ENCODE measurements at places on chromosomes 2 and 18. TPM values are rescaled to one million over a fixed set of nuclear protein-coding genes. Genes with fewer than 3 reads are reported as not detected.

Gene FTCDNL1
- total RNA-seq, result 2.1 TPM

Gene CFAP221
- 26.3 TPM for total RNA-seq

Gene RPRM
- 0.26 TPM for total RNA-seq

Gene CCDC148
- 1.2 TPM for total RNA-seq

Gene STPG4
- total RNA-seq, result not detected

Gene NGEF
- not detected for total RNA-seq

Gene IL18RAP
- 4.9 TPM for total RNA-seq

Gene PSMA8
- not detected for total RNA-seq

Gene COL3A1
- total RNA-seq, result 188 TPM

DNA sequence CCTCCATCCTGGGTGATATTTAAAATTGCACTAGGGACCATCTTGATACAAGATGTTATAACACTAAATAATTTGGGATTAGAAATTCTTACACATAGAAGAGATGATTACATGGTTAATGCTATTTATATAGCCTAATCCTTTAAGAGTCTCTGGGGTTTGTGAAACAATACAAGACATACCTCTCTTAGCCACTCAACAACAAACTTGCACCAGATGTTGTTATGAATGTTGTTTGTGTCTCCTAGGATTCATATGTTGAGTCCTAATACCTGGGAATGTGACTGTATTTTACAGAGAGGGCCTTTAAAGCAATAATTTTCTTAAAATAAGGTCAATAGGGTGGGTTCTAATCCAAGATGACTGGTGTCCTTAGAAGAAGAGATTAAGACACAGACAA, 678.3 kb downstream of the NYAP2 start:
- no peak overlapping the region for H3K4me3 ChIP-seq
- H3K36me3 ChIP-seq, result no peaks in the 10 kb centered on the region
- H3K27me3 ChIP-seq, result no peaks in the 10 kb centered on the region
- no peak overlapping the region for H3K27ac ChIP-seq
- no peak for DNase-seq

DNA sequence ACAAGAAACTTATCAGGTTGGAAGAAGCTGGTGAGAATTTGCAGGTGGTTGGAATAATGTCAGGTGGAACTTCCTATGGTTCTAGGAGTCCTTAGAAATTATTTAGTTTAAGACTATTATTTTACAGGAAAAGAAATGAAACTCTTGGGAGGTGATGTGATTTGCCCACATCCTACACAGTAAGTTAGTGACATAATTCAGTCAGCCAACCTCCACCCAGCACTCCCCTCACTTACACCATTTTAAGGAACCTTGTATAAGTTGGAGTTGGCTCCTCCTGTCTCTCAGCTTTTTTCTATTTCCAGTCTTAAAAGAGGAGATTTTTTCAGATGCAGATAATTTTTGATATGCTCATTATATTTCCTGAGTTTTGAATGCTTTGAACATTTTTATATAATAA, 86.4 kb downstream of the SKA1 start:
- H3K27ac ChIP-seq, result no peak overlapping the region
- no peaks in the 10 kb centered on the region for H3K4me1 ChIP-seq
- DNase-seq, result no peak
- no peaks in the 10 kb centered on the region for H3K27me3 ChIP-seq

- DNase-seq, result no peak
- peaks cover 3% of the 10 kb centered on the region for H3K27me3 ChIP-seq
- H3K4me1 ChIP-seq, result no peaks in the 10 kb centered on the region
- H3K27ac ChIP-seq, result no peak overlapping the region
Measured at GRCh38 chr2:220674033-220674432, 898.1 kb downstream of the EPHA4 start.

DNA sequence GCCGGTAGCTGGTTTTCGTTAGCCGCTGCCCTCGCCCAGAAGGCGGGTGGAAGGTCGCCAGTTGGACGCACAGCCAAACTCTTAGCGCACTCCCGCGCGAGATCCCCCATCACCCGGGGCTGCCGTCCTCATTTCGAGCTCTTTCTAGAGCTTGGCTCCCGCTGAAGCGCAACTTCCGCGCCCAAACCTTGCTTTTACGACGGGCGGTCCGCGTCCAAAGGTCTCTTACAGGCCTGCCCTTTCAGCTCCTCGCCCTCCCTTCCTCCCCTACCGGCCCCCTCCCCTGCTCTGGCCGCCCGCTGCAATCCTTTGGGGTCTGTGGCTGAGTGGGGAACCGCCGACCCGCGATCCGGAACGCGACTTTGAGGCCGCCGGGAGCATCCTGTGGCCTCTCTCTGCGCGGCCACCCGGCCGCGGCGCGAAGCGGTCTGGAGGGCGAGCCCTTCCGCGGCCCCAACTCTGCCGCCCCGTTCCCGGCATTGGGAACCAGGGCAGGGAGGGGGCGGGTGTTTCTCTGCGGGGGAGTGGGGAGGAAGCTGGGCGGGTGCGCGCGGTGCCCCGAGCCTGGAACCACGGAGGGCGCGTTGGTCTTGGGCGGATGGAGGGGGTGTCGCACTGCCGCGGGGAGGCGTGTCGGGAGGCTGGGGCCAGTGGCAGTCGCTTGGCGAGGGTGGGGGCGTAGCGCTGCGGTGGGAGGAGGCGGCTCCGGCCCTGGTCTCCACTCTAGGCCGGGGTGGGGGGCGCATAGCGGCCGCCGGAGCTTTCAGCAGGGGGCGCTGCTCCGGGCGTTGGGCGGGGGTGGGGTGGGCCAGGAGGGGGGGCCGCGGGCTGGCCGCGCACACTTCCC, at the start of gene GDF7:
TSS of gene GDF7 (plus strand) at position 841 of the 847 bp plus-strand sequence. CDS start 96 bp downstream, outside the sequence.
- no peak within 1 kb of the TSS for H3K27ac ChIP-seq
- no peaks in the 10 kb centered on the region for H3K36me3 ChIP-seq

- no peak overlapping the region for H3K4me3 ChIP-seq
- no peaks in the 10 kb centered on the region for H3K4me1 ChIP-seq
- no peaks in the 10 kb centered on the region for H3K36me3 ChIP-seq
- H3K27me3 ChIP-seq, result no peaks in the 10 kb centered on the region
- no peak for DNase-seq
Measured at GRCh38 chr2:157946919-157947557, 70.9 kb upstream of the ACVR1 start.

- H3K4me3 ChIP-seq, result no peak overlapping the region
- no peaks in the 10 kb centered on the region for H3K36me3 ChIP-seq
- H3K27me3 ChIP-seq, result no peaks in the 10 kb centered on the region
- H3K27ac ChIP-seq, result no peak overlapping the region
- H3K4me1 ChIP-seq, result no peaks in the 10 kb centered on the region
Measured at GRCh38 chr2:164606557-164606956, 14.7 kb downstream of the GRB14 start.

GRCh38 chr2:226169751-226170581, 629.7 kb downstream of the IRS1 start:
- no peak overlapping the region for H3K4me3 ChIP-seq
- H3K27ac ChIP-seq, result no peak overlapping the region
- no peaks in the 10 kb centered on the region for H3K36me3 ChIP-seq
- no peak for DNase-seq

GRCh38 chr2:20174410-20174809, 50.5 kb downstream of the SDC1 start:
- H3K4me1 ChIP-seq, result peaks cover 10% of the 10 kb centered on the region
- no peaks in the 10 kb centered on the region for H3K27me3 ChIP-seq
- H3K4me3 ChIP-seq, result no peak overlapping the region
- no peak for DNase-seq

DNA sequence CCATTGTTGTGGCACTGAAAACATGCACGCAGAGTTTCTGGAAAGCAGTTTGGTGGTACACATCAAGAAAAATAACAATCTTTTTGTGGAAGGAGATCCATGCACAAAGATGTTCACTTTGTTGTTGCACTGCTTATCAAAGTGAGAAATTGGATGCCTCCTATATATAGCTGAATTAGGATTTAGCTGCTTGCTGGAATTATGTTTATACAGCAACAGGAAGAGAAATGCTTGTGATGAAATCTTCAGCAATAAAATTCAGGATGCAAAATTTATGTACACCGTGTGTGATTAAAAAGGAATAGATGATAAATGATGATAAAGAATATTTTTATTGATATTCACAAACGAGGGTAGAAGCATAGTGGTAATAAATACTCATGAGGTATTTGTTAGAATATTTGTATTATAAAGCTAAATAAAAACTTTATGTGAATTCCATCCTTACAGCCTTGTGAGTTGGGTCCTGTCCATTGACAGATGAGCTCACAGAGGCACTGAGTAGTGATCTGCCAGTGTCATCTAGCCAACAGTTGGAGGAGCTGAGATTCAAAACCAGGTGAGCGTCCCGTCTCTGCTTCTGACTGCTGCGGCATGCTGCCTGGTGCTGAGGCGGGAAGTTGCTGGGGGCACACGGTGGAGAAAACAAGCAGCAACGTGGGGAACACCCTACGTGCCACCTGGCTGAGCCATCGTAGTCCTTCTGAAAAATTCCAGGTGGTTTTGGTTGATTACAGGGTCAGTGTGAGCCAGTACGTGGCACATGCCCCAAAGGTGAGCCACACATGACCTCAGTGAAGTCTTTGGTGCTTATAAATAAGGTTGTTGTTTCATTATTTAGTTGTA, 80.2 kb downstream of the ASAP2 start:
- no peaks in the 10 kb centered on the region for H3K36me3 ChIP-seq
- DNase-seq, result no peak
- H3K27me3 ChIP-seq, result no peaks in the 10 kb centered on the region
- H3K4me1 ChIP-seq, result no peaks in the 10 kb centered on the region
- no peak overlapping the region for H3K4me3 ChIP-seq

DNA sequence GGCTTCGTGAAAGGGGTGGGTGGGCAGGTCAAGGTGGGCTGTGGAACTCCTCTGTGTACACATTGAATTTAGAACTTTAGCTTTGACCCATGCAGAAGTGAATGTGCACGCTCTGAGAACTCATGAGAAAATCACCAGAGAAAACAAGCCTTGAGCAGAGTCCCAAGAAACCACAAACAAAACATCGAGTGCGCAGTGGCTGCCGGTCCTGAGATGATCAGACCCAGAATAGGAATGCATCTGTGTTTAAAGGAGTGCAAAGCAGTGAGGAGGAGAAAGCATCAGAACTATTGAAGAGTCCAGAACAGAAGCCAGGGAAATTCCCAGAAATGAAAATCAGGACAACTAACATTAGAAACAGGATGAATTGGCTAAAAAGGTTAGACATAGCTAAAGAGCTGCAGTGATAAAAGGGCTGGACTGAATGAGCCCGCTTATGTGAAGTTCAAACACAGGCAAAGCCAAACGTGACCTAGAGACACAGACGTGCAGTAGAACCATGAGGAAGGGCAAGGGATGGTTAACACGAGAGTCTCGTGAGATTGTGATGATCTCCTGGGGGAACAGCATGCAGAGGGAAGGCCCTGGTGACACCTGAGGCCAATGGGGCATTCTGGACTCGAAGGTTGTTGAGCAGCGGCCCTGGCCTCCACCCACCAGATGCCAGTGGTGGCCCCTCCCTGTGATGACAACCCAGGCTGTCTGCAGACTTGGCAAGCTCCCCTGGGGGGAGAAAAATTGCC, 16.4 kb upstream of the TXNL4A start:
- no peaks in the 10 kb centered on the region for H3K36me3 ChIP-seq
- DNase-seq, result no peak
- no peak overlapping the region for H3K27ac ChIP-seq
- H3K27me3 ChIP-seq, result no peaks in the 10 kb centered on the region

- peaks cover 10% of the 10 kb centered on the region for H3K4me1 ChIP-seq
- no peak overlapping the region for H3K27ac ChIP-seq
- no peaks in the 10 kb centered on the region for H3K27me3 ChIP-seq
- no peak overlapping the region for H3K4me3 ChIP-seq
- H3K36me3 ChIP-seq, result no peaks in the 10 kb centered on the region
Measured at GRCh38 chr2:12488352-12489318, 228.1 kb upstream of the TRIB2 start.

GRCh38 chr18:48896875-48897511, 53.8 kb downstream of the SMAD7 start:
- H3K4me1 ChIP-seq, result peaks cover 14% of the 10 kb centered on the region
- H3K27me3 ChIP-seq, result no peaks in the 10 kb centered on the region
- peak; percentile 88 for DNase-seq
- no peaks in the 10 kb centered on the region for H3K36me3 ChIP-seq
- no peak overlapping the region for H3K4me3 ChIP-seq

GRCh38 chr2:45089554-45090261, 80.5 kb upstream of the SIX2 start:
- DNase-seq, result no peak
- H3K27me3 ChIP-seq, result no peaks in the 10 kb centered on the region
- H3K4me3 ChIP-seq, result no peak overlapping the region
- H3K4me1 ChIP-seq, result no peaks in the 10 kb centered on the region

- no peak overlapping the region for H3K27ac ChIP-seq
- no peaks in the 10 kb centered on the region for H3K27me3 ChIP-seq
- no peaks in the 10 kb centered on the region for H3K4me1 ChIP-seq
- DNase-seq, result no peak
- H3K36me3 ChIP-seq, result no peaks in the 10 kb centered on the region
- no peak overlapping the region for H3K4me3 ChIP-seq
Measured at GRCh38 chr2:192073878-192074277, 120.9 kb downstream of the TMEFF2 start.

DNA sequence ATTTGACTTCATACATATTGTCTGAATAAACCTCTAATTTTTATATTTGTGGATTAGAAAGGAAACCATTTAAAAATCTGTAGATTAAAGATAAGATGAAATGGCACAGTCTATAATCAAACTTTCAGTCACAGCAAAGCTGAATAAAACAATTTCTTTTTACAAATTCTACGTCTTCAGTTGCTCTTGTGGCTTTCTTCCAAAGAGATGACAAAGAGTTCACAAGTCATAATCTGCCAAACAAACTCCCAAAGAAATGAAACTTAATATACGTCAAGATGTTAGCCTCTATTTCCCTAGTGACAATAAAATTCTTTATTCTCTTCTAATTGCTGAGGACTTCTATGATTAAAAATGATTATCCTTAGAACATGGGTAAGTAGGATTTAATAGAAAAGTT, 66.3 kb downstream of the FIGN start:
- no peak overlapping the region for H3K4me3 ChIP-seq
- no peaks in the 10 kb centered on the region for H3K36me3 ChIP-seq
- DNase-seq, result no peak
- no peaks in the 10 kb centered on the region for H3K27me3 ChIP-seq
- H3K4me1 ChIP-seq, result no peaks in the 10 kb centered on the region
- H3K27ac ChIP-seq, result no peak overlapping the region

- no peaks in the 10 kb centered on the region for H3K27me3 ChIP-seq
- no peaks in the 10 kb centered on the region for H3K36me3 ChIP-seq
- H3K27ac ChIP-seq, result no peak overlapping the region
- H3K4me1 ChIP-seq, result no peaks in the 10 kb centered on the region
- no peak for DNase-seq
Measured at GRCh38 chr2:71778514-71778913, 325.2 kb downstream of the DYSF start.
